ENCODE measurements at places on chromosomes 12 and 14.

DNA sequence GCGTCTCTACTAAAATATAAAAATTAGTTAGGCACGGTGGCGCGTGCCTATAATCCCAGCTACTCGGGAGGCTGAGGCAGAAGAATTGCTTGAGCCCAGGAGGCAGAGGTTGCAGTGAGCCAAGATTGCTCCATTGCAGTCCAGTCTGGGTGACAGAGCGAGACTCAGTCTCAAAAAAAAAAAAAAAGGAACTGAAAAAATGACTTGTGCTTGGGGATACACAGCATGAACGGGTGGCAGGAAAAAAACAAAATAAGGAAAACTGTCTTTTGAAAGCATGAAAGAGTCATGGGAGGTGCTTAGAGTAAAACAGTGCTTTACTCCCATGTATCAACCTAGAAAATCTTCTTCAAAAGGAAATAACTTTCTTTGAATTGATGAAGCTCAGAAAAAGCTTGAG, 80.8 kb downstream of the TMTC1 start:
- H3K27me3 ChIP-seq: no peaks in the 10 kb centered on the region
- no peak for DNase-seq
- no peak overlapping the region for H3K4me3 ChIP-seq
- no peaks in the 10 kb centered on the region for H3K36me3 ChIP-seq
- no peaks in the 10 kb centered on the region for H3K4me1 ChIP-seq

GRCh38 chr12:120965534-120966091, 12.7 kb upstream of the HNF1A start:
- no peak overlapping the region for H3K4me3 ChIP-seq
- no peak for DNase-seq
- H3K4me1 ChIP-seq: no peaks in the 10 kb centered on the region

DNA sequence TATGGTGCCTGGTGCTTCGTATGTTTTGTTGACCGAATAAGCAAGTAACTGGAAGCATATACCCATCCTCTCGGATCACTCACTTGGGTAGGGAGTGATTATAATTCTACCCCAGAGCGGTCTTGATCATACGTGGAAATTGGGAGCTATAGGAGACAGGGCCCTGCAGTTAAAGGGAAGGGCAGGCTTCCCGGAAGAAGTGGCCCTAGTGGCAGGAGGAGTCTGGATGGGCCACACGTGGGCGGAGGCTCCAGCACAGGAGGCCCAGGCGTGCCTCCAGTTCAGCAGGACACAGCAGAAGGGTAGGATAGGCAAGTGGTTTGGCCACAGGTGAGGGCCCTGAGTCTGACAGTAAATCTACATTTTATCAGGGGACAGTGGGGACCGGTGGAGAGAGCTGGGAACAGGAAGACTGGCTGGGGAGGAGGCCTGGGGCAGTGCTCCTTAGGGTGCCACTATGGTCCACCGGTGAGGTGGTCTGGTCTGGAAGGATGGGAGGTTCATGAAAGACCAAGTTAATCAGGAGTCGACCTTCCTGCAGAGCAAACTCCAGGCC, 23.5 kb upstream of the YY1 start:
- no peak overlapping the region for H3K27ac ChIP-seq
- no peaks in the 10 kb centered on the region for H3K4me1 ChIP-seq
- DNase-seq: no peak
- H3K27me3 ChIP-seq: no peaks in the 10 kb centered on the region
- H3K4me3 ChIP-seq: no peak overlapping the region

DNA sequence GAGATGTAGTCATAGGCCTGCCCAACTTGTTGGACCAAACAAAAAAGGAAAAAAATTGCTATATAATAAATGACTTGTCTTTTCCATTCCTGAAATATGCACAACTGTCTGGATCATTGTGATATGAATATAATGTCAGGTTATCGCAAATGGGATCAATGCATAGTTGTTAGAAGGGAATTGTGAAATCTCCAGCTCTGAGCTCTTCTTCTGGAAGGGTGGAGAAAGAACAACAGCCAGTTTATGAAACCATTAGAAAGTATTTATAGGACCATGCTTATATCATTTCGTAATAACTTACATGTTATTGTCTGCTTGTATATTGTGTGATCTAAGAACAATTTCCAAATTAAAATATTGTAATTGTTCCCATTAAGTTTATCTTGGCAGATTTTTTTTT, 35.7 kb upstream of the HIF1A start:
- no peaks in the 10 kb centered on the region for H3K27me3 ChIP-seq
- no peak overlapping the region for H3K27ac ChIP-seq
- H3K4me3 ChIP-seq: no peak overlapping the region
- peaks cover 29% of the 10 kb centered on the region for H3K4me1 ChIP-seq
- DNase-seq: no peak

- H3K27ac ChIP-seq: no peak overlapping the region
- no peak for DNase-seq
- no peaks in the 10 kb centered on the region for H3K4me1 ChIP-seq
- H3K4me3 ChIP-seq: no peak overlapping the region
- H3K27me3 ChIP-seq: peaks cover 4% of the 10 kb centered on the region
- no peaks in the 10 kb centered on the region for H3K36me3 ChIP-seq
Measured at GRCh38 chr14:60309867-60310552, 61.0 kb downstream of the PPM1A start.

DNA sequence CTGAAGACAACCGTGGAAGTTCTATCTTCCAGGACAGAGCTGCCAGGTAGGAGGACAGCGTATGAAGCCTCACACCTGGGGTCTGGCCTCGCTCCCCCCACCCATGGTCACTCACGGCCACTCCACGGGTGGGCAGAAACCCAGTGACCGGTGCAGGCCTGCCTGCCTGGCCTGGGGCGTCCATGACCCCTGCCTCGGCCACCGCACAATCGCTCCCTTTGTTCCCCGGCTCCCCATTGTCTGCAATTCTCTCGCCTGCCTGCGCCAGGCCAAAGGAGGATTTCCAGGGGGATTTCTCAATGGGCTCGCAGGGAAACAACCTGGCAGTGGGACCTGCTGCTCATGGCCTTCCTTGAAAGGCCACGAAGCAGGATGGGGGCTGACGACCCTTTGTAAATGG, 22.6 kb downstream of the CCDC85C start:
- no peak overlapping the region for H3K4me3 ChIP-seq
- no peaks in the 10 kb centered on the region for H3K27me3 ChIP-seq

DNA sequence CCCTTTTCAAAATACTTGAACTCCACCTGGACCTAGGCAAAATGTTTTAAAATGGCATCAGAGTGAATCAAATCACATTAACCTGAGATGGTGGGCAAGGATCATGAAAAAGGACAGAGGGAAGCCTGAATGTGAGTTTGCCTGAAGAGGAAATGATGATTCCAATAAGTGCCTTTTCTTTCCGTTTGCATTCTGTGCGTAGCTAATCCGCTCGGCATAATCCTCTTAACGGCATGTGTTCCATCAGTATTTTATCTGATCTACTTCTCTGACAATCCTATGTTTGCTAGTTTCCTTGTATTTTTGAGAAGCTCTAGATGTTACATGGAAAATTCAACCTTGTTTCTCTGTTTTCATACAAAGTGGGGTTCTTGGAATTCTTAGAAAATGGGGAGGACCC, 354.6 kb downstream of the NRXN3 start:
- H3K27ac ChIP-seq: no peak overlapping the region
- no peaks in the 10 kb centered on the region for H3K27me3 ChIP-seq
- no peaks in the 10 kb centered on the region for H3K4me1 ChIP-seq
- no peak overlapping the region for H3K4me3 ChIP-seq
- no peaks in the 10 kb centered on the region for H3K36me3 ChIP-seq

- no peak overlapping the region for H3K4me3 ChIP-seq
- H3K4me1 ChIP-seq: peaks cover 7% of the 10 kb centered on the region
- H3K36me3 ChIP-seq: no peaks in the 10 kb centered on the region
Measured at GRCh38 chr12:32139064-32139421, 32.4 kb downstream of the BICD1 start.

- H3K4me1 ChIP-seq: no peaks in the 10 kb centered on the region
- H3K27ac ChIP-seq: no peak overlapping the region
- no peak overlapping the region for H3K4me3 ChIP-seq
- H3K27me3 ChIP-seq: no peaks in the 10 kb centered on the region
- no peak for DNase-seq
Measured at GRCh38 chr12:118493962-118494361, 117.6 kb downstream of the SUDS3 start.

- H3K4me3 ChIP-seq: no peak overlapping the region
- no peaks in the 10 kb centered on the region for H3K36me3 ChIP-seq
- no peaks in the 10 kb centered on the region for H3K4me1 ChIP-seq
Measured at GRCh38 chr12:13956060-13956590, 25.3 kb downstream of the GRIN2B start.

GRCh38 chr12:101551362-101552114, 43.2 kb upstream of the MYBPC1 start:
- no peaks in the 10 kb centered on the region for H3K27me3 ChIP-seq
- H3K4me3 ChIP-seq: no peak overlapping the region
- H3K4me1 ChIP-seq: no peaks in the 10 kb centered on the region
- H3K36me3 ChIP-seq: no peaks in the 10 kb centered on the region

DNA sequence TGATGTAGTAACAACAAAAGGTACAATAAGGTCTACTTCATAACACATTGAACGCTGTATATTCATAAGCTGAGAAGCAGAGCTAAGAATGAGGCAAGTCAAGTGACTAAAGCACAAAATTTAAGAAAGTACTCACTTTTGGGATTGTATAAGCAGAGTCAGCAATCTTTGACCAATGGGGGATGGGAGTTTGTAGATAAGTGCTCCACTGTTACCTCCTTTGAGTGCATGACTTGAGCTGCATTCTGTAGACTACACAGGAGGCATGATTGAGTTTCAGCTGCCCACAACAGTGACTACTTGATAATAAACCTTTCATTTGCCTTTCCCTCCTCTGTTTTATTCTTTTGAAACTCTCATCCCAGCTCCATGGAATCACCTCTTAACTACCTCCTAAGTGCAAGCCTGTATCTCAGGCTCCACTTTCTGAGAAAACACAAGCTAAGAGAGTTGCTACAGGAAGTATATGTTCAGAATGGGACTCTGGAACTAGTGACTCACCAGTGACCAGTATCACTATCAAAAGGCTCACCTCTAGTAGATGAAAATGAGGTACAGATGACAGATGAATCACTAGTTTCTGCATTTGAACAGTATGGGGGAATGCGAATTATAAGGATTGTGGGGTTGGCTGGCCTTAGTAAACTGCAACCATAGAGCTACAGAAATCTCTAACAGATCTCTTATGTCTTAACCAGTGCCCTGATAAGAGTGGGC, 49.2 kb downstream of the SLC35F4 start:
- no peak overlapping the region for H3K4me3 ChIP-seq
- H3K27me3 ChIP-seq: no peaks in the 10 kb centered on the region
- H3K36me3 ChIP-seq: no peaks in the 10 kb centered on the region
- no peak for DNase-seq
- H3K27ac ChIP-seq: no peak overlapping the region

GRCh38 chr14:60807971-60808370, 73.4 kb downstream of the MNAT1 start:
- H3K4me3 ChIP-seq: no peak overlapping the region
- peaks cover 3% of the 10 kb centered on the region for H3K36me3 ChIP-seq
- H3K4me1 ChIP-seq: peaks cover 8% of the 10 kb centered on the region
